ENCODE measurements at places on chromosomes 1 and 21.

DNA sequence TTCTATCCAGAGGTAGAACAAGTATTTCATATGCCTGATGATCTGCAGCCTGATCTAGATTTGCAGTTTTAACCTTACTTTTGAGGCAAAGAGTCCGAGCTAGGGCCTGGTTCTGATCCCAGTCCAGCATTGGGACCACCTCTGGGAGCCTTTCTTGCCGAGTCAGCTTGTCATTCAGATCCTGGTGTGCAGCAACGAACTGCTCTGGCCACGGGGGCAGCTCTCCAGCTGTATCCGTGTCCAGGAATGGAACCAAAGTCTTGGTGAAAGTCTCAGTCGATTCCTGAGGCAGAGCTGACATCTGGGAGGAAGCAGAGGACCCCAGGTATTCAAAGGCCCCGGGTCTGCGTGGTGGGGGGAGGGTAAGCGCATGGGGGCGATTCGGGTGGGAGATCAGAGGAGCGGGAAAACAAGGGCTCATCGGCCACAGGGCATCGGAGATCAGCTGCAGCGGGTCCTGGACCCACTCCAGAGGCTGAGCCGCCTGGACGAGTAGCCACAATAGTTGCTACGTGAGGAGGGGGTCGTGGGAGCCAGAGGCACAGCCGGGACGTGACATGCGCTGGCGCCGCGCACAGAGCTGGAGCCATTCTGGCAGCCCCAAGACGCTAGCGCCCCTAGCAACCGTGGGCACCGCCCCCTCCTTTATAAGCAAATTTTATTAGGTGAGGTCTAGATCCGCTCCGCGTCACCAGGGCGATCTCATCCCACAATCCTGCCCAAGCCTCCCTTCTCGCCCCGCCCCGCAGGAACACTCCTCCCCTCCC is 32.4 kb upstream of the BSDC1 start:
- no peak for DNase-seq

DNA sequence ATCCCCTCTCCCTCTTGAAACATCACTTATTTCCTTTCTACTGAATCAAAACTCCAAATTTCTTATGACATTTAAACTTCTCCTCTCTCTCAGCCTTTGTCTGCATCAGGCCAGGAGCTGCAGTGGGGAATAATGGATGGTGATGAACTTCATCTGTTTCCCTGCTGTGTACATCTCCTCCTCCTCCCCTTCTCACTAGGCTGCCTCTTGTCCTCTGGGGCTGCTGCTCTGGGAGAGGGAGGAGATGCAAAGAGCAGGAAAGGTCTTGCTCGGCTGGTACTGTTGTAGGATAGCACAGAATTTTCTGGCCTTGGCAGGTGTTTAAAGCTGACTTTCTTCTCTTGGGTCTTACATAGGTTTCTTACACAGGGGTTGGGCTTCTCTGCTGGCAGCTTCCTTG is 31.1 kb upstream of the FMOD start:
- no peak for DNase-seq

GRCh38 chr1:61419657-61420056 is 305.3 kb downstream of the TM2D1 start:
- DNase-seq = no peak

- DNase-seq = no peak
Measured at GRCh38 chr1:220884109-220884980, 5.1 kb downstream of the HLX start.

Data from HTR-8/SVneo (cell line).